ENCODE measurements at places on chromosomes 3 and 15. TPM values are rescaled to one million over a fixed set of nuclear protein-coding genes. Genes with fewer than 3 reads are reported as not detected.

KLF15 gene
- polyA plus RNA-seq, result 0.94 TPM

MUC13 gene
- polyA plus RNA-seq, result not detected

MORC1 gene
- not detected for polyA plus RNA-seq

CPEB1 gene
- 49.0 TPM for polyA plus RNA-seq

VGLL3 gene
- 0.22 TPM for polyA plus RNA-seq

CHRNA5 gene
- 0.16 TPM for polyA plus RNA-seq

ANKRD63 gene
- polyA plus RNA-seq, result not detected

ABCF3 gene
- 42.7 TPM for polyA plus RNA-seq

TMEM158 gene
- 6.0 TPM for polyA plus RNA-seq

PCSK6 gene
- polyA plus RNA-seq, result 13.5 TPM

LYZL4 gene
- polyA plus RNA-seq, result not detected

SLC28A1 gene
- not detected for polyA plus RNA-seq

DISP2 gene
- polyA plus RNA-seq, result 15.7 TPM

AMT gene
- 3.8 TPM for polyA plus RNA-seq

GPR149 gene
- polyA plus RNA-seq, result not detected

ECE2 gene
- polyA plus RNA-seq, result 3.1 TPM

CD200R1 gene
- 3.1 TPM for polyA plus RNA-seq

ARGFX gene
- not detected for polyA plus RNA-seq

LRRIQ4 gene
- polyA plus RNA-seq, result not detected

AGTR1 gene
- polyA plus RNA-seq, result 6.6 TPM

DOCK3 gene
- polyA plus RNA-seq, result 8.6 TPM

GPR156 gene
- not detected for polyA plus RNA-seq

DNAJA4 gene
- 65.5 TPM for polyA plus RNA-seq

XCR1 gene
- not detected for polyA plus RNA-seq

GREM1 gene
- not detected for polyA plus RNA-seq

GAP43 gene
- polyA plus RNA-seq, result 21.3 TPM

KAT2B gene
- 78.8 TPM for polyA plus RNA-seq

HGD gene
- not detected for polyA plus RNA-seq

Data from Purkinje cell (primary cell).